NCI-H526 treated with DMSO at 0.1 percent for 48 hours (cell line): ENCODE measurements at places on chromosomes 4 and X.

DNA sequence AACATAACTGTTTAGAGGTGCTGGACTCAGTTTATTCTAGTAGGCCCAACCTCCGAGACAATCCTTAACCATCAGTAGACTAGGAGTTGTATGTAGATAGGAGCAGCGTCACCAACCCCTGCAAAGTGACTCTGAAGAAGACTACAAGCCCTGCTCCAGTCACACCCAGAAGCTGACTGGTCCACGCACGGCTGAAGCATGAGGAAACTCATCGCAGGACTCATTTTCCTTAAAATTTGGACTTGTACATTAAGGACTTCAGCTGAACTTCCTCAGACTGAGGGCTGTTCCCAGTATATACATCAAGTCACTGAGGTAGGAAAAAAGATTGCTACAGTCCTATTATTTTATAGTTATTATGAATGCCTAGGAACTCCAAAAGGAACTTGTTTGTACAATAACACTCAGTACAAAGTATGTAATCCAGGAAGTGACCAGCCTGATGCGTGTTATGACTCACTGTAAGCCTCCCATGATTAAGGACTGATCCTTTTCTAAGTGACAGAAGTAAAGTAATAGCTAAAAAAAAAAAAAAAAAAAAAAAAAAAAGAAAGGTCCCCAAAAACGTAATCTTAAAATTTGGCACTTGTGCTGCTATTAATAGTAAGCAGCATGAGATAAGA is 41.6 kb upstream of the UGT2B7 start:
- DNase-seq: no peak

GRCh38 chr4:94959307-94959706 is 201.6 kb downstream of the BMPR1B start:
- DNase-seq: no peak

DNA sequence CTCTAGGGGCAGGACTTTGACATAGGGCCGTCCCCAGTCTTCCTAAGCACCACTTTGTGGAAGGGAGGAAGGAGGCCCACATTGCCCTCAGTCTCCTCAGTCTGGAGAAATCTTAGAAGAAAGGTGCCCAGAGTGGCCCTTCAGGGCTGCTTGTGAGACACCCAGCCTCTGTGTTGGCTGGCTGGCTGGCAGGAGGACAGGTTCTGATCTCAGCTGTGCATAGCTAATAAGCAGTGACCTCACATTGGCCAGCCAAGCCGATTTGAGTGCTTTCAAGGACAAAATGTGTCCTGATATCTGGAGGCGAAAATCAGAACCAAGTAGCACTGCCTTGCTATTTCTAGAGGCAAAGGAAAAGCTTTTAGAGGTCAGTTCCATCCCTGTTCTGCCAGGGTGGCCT is 211.5 kb downstream of the BCOR start:
- no peak for DNase-seq

GRCh38 chr4:8601086-8601485 is 8.5 kb downstream of the CPZ start:
- DNase-seq: no peak

- DNase-seq: no peak
Measured at GRCh38 chr4:101824500-101824899, 34.0 kb downstream of the BANK1 start.

DNA sequence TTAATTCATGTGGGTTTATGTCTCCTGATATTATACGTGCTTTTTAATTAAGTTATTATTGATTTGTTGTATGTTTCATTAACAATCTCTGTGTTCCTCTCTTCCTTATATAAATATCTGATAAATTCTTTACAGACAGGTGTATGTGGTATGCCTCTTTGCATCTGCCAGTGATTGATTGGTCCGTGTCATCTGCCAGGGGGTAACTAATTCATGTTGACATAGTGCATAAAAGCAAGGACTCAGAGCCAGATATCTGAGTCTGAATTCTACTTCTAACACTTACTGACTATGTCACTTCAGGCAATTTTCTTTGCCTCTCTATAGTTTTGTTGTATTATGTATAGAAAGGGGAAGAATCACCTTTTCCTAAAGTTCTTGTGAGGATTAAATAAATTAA is 5.2 kb upstream of the AMBN start:
- DNase-seq: no peak

DNA sequence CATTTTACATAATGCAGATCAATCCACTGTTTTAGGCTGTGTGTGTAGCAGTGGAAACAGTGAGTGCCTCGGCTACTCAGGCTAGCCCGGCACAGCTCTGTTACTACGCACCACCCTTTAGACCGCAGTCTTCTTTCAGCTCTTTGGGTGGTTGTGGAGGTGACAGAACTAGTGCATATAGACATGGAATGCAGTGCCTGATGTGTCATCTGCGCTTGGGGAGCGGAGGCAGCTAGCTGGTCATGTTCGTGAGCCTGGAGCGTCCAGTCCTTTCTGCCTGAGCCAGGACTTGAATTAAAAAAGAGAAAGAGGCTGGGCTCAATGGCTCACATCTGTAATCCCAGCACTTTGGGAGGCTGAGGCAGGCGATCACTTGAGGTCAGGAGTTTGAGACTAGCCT is 4.8 kb downstream of the TBC1D14 start:
- no peak for DNase-seq

DNA sequence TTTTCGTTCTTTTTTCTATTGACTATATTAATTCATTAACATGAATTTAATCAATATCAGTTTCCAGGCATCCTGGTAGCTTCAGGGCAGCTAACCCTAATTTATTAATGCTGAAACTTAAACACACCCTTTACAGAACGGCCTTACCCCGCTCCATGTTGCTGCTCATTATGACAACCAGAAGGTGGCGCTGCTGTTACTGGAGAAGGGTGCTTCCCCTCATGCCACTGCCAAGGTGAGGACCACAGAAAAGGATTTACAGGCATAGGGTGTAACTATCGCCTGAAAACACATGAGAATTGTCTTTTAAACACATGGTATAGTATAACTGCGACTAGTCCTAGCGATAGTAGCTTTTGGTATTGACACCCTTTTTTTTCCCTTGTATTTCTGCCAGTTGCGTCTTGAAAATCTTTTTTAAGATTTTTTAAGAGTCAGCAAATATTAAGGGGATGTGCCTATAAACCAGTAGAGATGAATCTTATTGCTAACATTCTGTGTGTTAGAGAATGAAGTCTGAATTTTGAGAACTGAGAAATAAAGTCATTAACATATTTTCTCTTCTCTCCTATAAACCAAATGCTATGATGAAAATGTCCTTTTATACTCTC is 229.0 kb downstream of the ANK2 start:
- peak; percentile 52 for DNase-seq

GRCh38 chr4:139242511-139243051 is 37.4 kb downstream of the MGARP start:
- DNase-seq: no peak

GRCh38 chr4:39928538-39928937 is 49.2 kb downstream of the PDS5A start:
- DNase-seq: no peak

- no peak for DNase-seq
Measured at GRCh38 chr4:98706200-98706813, 47.9 kb upstream of the TSPAN5 start.

GRCh38 chrX:149255860-149256259 is 249.2 kb downstream of the IDS start:
- DNase-seq: no peak

GRCh38 chr4:27616166-27616565 is 755.5 kb downstream of the STIM2 start:
- no peak for DNase-seq

- DNase-seq: no peak
Measured at GRCh38 chr4:98150092-98150761, 7.0 kb upstream of the STPG2 start.

GRCh38 chr4:151418385-151418784 is 9.4 kb downstream of the FHIP1A start:
- no peak for DNase-seq

GRCh38 chrX:18360867-18361266 is 6.4 kb upstream of the SCML2 start:
- DNase-seq: no peak

DNA sequence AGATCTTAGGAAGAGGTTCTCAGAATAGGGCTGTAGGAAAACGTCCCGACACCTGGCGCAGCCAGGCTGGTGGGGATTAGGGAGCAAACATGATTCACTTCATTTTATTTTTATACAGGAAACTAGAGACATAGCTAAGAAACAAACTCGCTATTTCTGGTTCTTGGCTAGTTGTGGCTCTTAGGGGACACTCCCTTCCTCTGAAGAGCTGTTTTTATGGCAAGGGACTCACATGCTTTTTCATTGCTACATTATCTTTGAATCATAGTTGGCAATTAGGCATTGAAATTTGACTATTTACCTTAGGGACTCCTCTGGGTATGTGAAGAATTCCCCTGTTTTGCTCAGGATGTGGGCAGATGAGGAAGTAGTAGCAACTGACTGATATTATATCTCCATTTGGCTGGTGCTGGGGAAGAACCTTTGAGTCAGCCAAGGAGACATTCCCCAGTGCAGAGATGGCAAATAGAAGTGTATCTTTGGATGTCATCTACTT is 174.5 kb downstream of the SMIM20 start:
- no peak for DNase-seq

- DNase-seq: no peak
Measured at GRCh38 chr4:36884151-36884550, 360.4 kb upstream of the NWD2 start.

DNA sequence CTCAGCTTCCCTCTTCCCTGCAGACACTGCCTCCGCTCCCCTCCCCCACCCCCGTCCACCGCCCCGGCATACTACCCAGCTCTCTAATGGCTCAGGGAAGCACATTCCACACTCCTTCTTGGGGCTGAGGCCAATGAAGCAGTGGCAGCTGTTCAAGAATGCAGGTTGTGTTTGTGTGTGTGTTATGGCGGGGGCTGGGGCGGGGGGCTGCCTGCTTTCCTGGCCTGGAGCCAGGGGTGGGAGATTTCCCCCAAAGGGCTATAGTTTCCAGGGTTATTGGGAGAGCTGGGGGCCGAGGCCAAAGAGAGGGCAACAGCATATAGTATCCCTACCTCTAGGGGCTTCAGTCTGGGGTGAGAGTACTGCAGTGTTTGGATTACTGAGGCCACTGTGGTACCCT is 149.4 kb downstream of the EFNB1 start:
- DNase-seq: no peak

DNA sequence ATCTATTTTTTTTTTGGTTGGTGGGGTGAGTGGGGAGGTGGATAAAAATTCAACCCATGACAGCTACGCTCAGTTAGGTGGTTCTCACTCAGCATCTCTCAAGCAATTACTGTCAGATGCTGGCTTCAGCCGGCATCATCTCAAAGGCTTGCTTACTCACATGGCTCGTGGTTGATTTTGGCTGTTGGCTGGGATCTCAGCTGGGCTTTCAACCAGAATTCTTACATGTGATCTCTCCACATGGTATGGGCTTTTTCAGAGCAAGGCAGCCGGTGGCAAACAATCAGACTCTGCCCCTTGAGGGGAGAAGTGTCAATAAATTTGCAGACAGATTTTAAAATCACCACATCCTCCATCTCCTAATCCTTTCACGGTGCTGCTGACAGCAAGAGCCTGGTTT is 47.2 kb downstream of the SLC34A2 start:
- no peak for DNase-seq

- no peak for DNase-seq
Measured at GRCh38 chr4:151987606-151988005, 226.8 kb upstream of the GATB start.

- no peak for DNase-seq
Measured at GRCh38 chrX:110182362-110182761, 135.5 kb downstream of the AMMECR1 start.

DNA sequence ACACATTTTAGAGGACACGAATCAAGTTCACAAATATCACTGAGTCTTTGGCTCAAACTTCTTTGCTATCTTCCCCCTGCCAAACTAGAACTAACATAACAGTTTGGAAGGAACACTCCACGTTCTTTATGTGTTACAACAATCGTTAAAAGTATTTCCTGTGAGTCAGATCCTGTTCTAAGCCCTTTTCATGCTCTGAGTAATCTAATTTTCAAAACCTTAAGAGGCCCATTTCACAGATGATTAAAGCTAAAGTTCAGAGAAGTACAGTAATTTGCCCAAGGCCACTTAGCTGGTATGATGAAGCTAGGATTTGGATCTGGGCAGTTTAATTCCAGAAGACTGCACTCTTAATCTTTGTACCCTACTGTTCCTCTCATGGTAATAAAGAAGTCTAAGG is 854.4 kb upstream of the INTU start:
- DNase-seq: no peak

- DNase-seq: no peak
Measured at GRCh38 chrX:21943460-21944135, 3.1 kb downstream of the SMS start.

DNA sequence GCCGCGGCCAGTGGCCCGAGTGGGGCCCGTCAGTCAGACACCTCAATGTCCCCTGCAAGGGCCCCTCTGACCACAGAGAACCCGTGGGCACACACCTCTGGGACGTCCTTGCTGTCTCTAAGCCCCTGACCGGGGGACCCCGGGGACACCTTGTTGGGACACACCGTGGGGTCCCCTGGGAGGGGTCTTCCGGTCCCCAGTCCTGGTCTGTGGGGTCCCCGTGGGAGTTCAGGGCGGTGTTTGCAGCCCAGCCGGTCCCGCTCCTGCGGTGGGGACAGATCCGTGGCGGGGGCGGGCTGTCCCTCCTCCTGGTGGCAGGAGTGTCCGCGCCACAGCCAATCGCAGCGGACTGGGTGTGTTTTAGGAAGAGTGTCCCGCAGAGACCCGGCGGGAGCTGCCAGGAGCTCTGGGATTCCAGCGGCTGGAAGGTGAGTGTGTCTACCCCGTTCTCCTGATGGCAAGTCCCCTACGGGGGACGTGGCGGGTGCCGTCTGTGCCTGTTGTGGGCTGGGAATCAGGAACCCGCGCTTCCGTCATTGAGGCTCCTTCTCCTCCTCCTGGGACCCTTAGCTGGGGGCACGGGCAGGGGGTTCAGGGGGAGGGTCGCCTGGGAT is 5.1 kb upstream of the PLCXD1 start:
- no peak for DNase-seq

GRCh38 chrX:29542152-29542551 is 673.2 kb upstream of the MAGEB2 start:
- no peak for DNase-seq

- no peak for DNase-seq
Measured at GRCh38 chrX:135373357-135373756, 48.4 kb upstream of the SMIM10L2A start.

DNA sequence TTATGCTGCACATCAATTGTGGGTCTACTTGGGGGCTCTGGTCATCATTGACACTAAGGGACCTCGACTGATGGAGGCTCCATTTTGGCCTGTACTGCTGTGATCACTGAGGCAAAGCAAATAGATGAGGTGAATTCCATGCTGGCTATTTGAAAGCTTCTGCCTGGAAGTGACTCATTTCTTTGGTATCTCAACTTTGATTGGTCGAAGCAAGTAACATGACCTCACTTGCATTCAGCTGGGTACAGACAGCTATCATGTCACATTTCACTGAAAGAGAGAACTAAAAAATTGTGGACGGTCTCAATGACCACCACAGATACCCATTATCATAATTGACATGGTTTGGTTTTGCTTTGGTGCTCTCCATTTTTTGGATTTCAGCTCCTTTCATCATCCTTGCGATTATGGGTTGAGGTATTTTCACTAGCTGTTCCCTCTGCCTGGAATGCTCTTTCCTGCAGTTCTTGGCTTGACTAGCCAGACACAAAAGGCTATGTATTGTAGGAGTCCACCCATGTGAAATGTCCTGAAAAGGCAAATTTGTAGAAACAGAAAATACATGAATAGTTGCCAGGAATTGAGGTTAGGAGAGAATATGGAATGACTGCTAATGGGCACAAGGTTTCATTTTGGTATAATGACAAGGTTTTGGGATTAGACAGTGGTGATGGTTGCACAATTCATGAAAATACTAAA is 369.2 kb upstream of the LCORL start:
- DNase-seq: no peak

GRCh38 chr4:89299153-89299791 is 8.3 kb downstream of the GPRIN3 start:
- no peak for DNase-seq

- no peak for DNase-seq
Measured at GRCh38 chr4:64385220-64385619, 24.0 kb downstream of the TECRL start.
